MG63 (cell line): ENCODE measurements at places on chromosomes 3 and 15. TPM values are rescaled to one million over a fixed set of nuclear protein-coding genes. Genes with fewer than 3 reads are reported as not detected.
A peak's percentile ranks its signal among the peaks of the same experiment; 100 is the strongest.

Gene PLXNA1
- total RNA-seq, result 29.7 and 54.2 TPM in 2 replicates

Gene MCF2L2
- not detected in 2 replicates for total RNA-seq

Gene SV2B
- not detected in 2 replicates for total RNA-seq

Gene MCTP2
- 2.6 and 10.1 TPM in 2 replicates for total RNA-seq

Gene PLIN1
- total RNA-seq, result 0.13 and 0.17 TPM in 2 replicates

- no peak for DNase-seq
Observed at GRCh38 chr3:134449951-134450350, 35.8 kb downstream of the ANAPC13 start.

- DNase-seq, result no peak
Observed at GRCh38 chr15:37165395-37165794, 65.0 kb upstream of the MEIS2 start.

Gene ARRDC4
- 9.2 and 13.4 TPM in 2 replicates for total RNA-seq

Gene ZFAND6
- 174 and 254 TPM in 2 replicates for total RNA-seq

- DNase-seq, result no peak
Observed at GRCh38 chr3:102400142-102400541, 34.7 kb upstream of the ZPLD1 start.

- peak; percentile 56 for DNase-seq
Observed at GRCh38 chr3:186025161-186025560, 83.7 kb downstream of the ETV5 start.

GRCh38 chr15:92011611-92012367 is 158.3 kb downstream of the SLCO3A1 start:
- peak; percentile 95 for DNase-seq

DNA sequence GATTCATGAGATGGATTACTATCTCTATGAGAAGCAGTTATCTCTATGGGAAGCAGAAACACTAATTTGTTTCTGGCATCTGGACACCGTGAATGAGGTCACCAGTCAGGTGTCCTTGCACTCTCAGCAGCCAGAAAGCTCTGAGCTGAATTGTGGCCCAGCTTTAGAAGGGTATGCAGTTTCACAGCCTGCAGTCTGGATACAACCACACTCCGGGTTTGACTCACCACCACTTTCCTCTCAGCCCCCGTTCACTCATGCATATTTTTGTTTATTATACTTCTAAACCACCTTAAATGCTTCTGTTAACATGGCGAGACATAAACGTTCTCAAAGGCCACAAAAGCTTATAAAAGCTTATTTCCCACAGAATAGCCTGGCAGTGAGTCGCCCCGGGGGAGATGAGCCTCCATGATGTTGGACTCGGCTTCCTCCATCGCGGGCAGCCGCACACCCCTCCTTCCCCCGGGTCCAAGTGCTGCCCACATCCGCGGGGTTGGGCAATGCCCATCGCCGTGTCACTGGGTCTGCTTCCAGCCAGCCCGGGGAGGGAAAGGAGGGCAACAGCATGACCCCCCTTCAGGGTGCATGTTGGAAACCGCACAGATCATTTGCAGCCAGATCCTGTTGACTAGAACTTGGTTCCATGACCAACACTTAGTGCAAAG is 16.8 kb upstream of the SLC41A3 start:
- peak; percentile 86 for DNase-seq

Gene ACOX2
- 18.7 and 23.4 TPM in 2 replicates for total RNA-seq

DNA sequence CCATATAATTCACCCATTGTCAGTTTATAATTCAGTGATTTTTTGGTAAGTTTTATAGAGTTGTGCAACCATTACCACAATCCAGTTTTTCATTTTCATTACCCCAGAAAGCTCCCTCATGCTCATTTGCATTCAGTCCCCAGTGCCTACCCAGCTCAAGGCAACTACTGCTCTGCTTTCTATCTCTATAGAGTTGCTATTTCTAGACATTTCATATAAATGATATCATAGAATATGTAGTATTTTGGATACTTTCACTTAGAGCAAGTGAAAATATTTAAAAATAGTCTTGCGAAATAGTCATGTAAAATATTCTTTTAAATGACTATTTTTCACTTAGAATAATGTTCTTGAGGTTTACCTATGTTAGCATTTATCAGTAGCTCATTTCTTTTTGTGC is 42.1 kb downstream of the ZNF654 start:
- no peak for DNase-seq

DNA sequence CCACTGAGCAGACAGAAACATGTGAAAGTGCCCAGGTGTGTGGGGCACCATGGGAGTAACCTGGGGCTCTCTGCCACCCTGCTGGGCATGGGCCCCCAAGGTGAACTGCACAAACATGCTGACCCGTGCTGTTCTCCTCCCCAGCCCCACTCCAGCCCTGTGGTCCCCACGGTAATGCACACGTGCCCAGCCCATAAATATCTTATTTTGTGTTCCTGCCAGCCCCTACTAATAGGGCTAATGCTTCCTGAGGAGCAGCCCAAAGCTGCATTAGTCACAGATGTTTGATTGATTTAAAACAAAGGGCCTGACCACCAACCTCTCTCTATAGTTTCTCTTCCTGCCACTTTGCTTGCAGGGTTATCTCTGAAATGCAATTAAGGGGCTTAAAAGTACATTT is 95.4 kb downstream of the ABHD5 start:
- no peak for DNase-seq

Gene CATSPER2
- total RNA-seq, result 0.46 and 0.52 TPM in 2 replicates

DNA sequence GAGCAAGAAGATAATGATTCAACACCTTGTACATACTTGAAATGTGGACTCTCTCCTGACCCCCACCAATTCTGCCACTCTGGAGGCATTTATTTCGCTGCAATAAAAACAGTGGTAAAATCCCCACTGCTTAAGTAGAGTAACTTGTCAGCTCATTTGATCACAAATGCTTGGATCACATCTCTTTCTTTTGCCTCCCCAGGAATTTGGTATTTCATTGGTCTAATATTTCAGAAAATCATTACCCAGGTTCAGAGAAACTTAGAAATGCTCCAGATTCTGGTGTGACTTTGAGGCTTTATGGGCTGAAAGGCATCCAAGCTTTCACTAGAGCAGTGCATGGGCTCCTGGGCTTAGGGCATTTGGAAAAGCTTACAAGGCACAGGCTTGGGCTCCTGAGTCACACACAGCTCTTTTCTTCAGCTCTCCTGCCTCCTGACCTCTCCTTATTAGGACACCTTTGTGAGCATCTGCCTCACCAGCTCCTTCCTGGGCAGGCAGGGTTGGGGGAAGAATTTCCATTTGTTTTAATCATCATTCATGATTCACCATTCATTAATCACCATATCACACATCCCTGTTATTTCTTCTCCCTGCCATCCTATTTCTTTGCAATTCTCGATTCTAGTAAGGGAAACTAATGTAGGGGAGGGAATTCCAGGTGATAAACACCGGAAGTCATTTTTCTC is 22.5 kb downstream of the CDCP1 start:
- DNase-seq, result peak; percentile 82

Gene RBPMS2
- total RNA-seq, result not detected in 2 replicates

GRCh38 chr3:187849016-187849654 is 103.9 kb upstream of the BCL6 start:
- DNase-seq, result no peak

DNA sequence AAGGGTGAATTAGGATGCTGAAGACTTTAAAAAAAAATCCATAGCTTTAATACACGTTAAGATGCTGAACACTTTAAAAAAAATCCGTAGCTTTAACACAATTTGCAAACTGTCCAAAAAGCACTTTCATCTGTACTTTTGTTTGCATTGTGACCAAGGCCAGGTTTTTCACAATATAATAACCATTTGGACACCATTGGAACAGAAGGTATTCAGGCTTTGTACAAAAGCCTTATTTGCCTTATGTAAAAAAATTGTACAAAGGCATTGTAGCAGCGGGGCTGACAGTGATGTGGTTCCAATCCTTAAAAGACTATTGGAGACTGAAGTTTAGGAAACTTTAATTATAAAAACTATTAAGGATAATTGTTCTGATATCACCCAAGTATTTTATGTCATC is 15.2 kb upstream of the ICE2 start:
- DNase-seq, result no peak

GRCh38 chr3:15713364-15713763 is 84.4 kb downstream of the ANKRD28 start:
- DNase-seq, result no peak

Gene HIGD1A
- 93.8 and 116 TPM in 2 replicates for total RNA-seq

- DNase-seq, result no peak
Observed at GRCh38 chr3:24686808-24687207, 192.2 kb upstream of the THRB start.

GRCh38 chr15:37586976-37587375 is 347.5 kb upstream of the TMCO5A start:
- no peak for DNase-seq

- no peak for DNase-seq
Observed at GRCh38 chr3:113606539-113607218, 74.3 kb downstream of the SIDT1 start.

GRCh38 chr3:48241796-48242455 is 1.0 kb downstream of the ZNF589 start:
- DNase-seq, result no peak

Gene GOLGA6L7
- not detected in 2 replicates for total RNA-seq

Gene LTK
- total RNA-seq, result not detected in 2 replicates

Gene CEMIP
- 5.4 and 8.0 TPM in 2 replicates for total RNA-seq

Gene DNAH12
- not detected in 2 replicates for total RNA-seq

Gene TIGIT
- total RNA-seq, result not detected in 2 replicates

DNA sequence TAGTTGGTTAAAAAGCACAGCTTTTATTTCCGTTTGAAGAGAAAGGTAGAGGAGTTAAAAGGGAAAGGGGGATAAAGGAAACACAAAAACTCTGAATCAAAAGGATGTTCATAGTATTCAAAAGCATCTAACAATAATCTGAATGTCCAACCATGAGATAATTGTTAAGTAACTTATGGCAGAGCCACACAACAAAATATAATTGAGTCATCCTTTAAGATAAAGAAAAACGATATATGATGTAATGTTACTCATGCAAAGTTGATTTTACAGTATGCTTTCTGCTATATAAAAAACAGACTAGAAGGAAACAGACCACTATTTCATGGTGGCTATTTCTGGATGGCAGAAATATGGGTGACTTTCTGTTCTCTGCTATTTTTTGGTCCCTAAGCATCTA is 3.9 kb downstream of the XPC start:
- no peak for DNase-seq

DNA sequence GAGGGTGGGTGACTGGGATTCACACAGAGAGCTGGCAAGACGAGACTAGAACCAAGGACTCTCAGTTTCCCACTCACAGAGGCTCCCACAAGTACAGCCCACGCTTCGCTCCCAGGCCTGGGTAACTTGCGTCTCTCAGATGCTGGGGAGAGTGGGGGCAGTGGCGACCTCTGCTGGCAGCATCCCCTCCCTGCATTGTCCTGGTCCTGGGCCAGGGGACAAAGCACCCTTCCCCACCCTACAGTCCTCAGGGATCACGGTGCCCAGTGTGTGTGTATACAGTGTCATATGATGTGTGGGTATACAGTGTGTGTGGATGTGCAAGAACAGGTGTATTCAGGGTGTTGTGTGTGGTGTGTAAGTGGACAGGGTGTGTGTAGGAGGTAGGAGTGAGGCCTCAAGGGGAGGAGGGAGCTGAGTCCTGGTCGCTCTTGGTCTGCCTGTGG is 12.8 kb downstream of the VILL start:
- no peak for DNase-seq

DNA sequence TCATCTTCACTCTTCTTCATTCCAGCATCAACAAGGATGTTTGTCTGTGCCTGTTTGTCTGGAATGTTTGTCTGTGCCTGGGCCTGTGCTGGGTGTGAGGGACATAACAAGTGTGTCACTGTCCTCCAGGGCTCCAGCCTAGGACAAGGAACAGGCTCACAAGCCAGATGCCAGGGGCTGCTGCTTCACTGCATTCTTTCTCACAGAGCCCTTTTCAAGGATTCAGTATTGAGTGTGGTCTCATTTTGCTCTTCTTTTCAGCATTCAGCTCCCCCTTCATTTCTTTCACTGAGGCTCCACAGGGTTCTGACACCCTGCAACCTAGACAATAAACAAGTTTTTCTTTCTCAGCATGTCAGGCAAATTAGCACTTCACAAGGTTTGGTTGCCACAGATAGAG is 43.6 kb upstream of the KY start:
- DNase-seq, result no peak

- no peak for DNase-seq
Observed at GRCh38 chr3:62293051-62293780, 80.1 kb downstream of the FEZF2 start.

- no peak for DNase-seq
Observed at GRCh38 chr3:12487786-12488185, 3.5 kb downstream of the TSEN2 start.
